Fibroblast of villous mesenchyme (primary cell): ENCODE measurements at places on chromosomes 16 and 17. TPM values are rescaled to one million over a fixed set of nuclear protein-coding genes. Genes with fewer than 3 reads are reported as not detected.

- DNase-seq = no peak
Measured at GRCh38 chr16:9331503-9331902, 240.1 kb downstream of the HAPSTR1 start.

GRCh38 chr16:2092256-2092620 lies 43.5 kb downstream of the PKD1 start:
- no peak for DNase-seq

DNA sequence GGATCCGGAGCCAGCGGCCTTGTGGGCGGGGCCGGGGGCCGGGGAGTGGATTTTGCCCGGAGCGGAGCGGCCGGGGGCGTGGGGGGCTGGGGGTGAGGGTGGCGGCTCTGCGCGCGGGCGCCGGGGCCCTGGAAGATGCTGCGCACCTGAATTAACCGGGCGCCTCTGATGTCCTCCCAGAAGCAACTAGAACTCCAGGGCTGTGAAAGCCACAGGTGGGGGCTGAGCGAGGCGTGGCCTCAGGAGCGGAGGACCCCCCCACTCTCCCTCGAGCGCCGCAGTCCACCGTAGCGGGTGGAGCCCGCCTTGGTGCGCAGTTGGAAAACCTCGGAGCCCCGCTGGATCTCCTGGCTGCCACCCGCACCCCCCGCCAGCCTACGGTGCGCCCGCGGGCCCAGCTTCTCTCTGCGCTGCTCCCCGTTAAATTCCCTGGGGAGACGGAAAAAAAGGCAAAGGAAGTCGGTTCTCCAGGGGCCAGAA lies 549 bp downstream of the SLC26A11 start:
- DNase-seq = peak; percentile 15

The CCDC78 gene
- total RNA-seq = 1.3 and 3.2 TPM in 2 replicates

- DNase-seq = no peak
Measured at GRCh38 chr17:68420065-68420464, 37.2 kb downstream of the WIPI1 start.

The HBA2 gene
- not detected in 2 replicates for total RNA-seq

DNA sequence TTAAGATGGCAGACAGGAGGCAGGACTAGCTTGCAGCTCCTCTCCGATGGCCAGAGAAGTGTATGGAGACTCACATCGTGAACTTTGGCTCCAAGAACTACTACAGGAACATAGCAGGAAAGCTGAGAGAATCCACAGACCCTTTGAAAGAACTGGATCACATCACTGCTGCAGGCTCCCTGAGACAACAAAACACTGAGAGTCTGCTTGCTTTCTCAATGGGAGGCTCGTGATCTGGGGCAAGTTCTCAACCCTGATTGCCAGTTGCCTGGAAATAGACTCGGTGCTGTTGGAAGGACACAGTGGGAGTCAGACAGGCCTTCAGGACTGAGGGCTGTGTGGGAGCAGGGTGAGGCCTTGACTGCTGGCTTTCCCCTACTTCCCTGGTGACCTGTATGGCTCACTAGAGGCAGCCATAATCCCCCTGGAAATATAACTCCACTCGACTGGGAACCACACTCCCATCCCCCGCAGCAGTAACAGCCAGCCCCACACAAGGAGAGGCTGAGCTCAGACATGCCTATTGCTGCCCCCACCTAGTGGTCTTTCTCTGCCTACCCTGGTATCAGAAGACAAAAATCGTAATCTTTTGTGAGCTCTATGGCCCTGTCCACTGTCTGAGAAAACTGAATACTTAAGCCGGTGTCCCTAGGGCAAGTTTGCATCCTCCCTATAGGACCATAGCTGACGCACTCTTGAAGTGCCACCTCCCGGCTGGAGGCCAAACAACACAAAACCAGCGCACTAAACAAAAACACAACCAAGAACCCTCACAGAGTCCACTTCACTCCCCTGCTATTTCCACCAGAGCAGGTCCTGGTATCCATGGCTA lies 238.4 kb downstream of the CEP112 start:
- no peak for DNase-seq

- DNase-seq = no peak
Measured at GRCh38 chr16:64702415-64702814, 419.4 kb downstream of the CDH11 start.

- DNase-seq = peak; percentile 47
Measured at GRCh38 chr16:30715750-30716445, 16.9 kb downstream of the SRCAP start.

DNA sequence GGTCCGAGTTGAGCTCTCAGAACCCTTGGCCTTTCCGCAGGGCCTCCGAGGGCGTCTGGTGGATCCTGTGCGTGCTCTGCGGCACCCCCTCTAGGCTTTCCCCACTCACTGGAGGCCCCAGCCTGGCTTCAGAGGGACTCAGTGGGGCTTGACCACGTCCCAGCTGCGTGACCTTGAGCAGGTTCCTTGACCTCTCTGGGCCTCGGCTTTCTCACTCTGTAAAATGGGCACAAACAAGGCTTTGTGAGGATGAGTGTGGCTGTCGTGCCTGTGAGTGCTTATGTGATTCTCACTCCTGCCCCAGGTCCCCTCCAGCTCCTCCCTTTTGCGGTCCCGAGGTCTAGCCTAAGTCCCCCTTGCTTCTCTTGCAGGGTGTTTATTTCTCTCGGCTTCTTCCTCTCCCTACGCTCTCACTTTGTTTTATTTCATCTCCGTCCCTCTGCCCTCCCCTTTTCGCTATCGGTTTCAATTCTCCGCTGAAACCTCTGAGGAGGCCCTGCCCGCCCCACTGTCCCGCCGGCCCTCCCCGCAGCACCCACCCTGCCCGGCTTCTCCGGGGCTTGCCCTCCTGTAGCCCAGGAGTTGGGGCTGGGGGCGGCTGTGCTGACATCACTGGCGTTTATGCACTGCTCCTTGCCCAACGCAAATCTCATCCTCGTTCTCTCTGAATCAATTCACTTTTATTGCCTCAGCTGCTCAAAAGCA lies 82.3 kb upstream of the CBX4 start:
- DNase-seq = no peak

- no peak for DNase-seq
Measured at GRCh38 chr16:79986352-79986751, 385.8 kb upstream of the MAF start.

GRCh38 chr17:58383892-58384462 lies 32.0 kb upstream of the SUPT4H1 start:
- DNase-seq = no peak

- DNase-seq = no peak
Measured at GRCh38 chr17:22266231-22266630, 573.9 kb downstream of the KCNJ18 start.

DNA sequence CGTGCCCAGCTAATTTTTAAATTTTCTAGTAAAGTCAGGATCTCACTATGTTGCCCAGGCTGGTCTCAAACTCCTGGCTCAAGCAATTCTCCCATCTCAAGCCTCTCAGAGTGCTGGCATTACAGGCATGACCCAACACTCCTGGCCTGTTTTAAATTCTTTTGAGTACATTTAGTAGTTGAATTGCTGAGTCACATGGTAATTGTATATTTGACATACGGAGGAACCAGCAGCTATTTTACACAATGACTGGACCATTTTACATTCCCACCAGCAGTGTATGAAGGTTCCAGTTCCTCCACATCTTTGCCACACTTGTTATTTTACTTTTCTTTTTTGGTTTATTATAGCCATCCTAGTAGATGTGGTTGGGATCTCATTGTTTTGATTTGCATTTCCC lies 43.6 kb downstream of the RHOT1 start:
- DNase-seq = no peak

DNA sequence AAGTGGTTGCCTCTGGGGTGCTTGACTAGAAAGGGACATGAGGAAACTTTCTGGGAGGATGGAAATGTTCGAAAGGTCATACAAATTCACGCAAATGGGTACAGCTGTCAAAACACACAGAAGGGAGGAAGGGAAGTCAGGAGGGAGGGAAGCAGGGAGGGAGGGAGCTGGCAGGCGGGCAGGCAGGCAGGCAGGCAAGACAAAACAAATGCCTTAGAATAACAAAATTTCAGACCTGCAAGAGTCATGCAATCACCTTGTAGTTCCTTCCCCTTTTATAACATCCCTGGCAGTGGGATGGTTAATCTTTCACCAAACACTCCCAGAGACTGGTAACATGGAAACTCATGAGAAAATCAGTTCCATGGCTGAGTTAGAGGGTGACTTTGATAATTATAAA lies 189.2 kb downstream of the STX8 start:
- DNase-seq = no peak

The CCR7 gene
- total RNA-seq = not detected in 2 replicates

DNA sequence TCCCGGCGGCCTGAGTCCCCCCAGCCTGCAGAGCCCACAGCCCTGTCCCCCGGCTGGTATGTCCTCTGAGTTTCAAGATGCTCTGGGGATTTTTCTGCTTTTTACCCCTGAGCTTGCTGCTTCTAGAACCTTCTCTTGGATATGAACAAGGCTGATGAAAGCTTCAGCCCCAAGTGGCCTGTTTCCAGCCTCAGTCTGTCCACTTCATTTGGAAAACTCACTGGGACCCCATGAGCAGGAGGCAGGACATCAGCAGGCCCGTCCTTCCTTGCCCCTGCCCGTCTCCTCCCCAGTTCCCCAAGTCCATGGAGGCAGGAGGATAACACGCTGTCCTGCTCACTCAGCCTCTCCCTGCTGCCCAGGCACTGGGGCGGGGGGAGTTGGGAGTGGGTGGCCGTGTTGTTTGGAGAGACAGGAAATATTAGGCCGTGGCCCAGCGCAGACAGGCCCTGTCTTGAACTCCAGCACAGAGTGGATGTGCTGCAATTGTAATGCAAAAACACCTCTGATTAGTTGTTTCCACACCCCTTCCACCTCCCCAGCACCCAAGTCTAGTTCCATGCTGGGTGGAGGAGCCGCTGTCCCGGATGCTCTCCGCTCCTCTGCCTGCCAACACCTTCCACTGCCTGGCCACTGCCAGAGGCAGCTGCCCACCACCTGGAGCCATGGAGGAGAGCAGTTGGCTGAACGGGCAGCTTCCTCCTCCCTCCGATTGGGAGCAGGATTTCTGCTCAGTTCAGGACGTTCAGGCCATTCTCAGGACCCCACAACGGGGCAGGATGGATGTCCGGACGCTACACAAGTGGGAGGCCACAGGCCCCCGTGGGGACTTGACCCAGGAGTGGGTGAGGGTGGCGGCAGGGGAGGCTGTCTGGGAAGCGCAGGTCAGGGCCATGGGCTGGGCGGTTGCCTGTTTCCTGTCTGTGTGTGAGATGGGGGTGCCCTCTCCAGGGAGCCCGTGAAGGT lies 216.9 kb upstream of the GSE1 start:
- peak; percentile 50 for DNase-seq

DNA sequence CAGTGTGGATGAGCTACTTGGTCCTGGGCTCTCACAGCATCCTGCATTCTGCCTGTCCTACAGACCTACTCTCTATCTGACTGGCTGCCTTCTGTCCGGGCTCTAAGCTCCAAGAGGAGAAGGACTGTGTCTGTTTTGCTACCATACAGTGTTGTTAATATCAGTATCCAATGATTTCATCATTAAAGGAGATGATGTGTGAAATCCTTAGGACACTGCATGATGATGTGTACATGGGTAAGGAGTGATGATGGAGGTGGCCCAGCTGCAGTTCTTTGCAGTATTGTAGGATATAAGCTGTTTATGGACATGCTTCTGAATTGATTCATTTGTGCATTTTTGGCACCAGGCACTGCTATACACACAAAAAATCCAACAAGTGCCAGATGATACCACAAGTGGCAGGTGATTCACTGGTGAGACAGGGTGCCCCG lies 536.9 kb upstream of the CDH11 start:
- DNase-seq = peak; percentile 11

GRCh38 chr16:12341966-12342365 lies 365.4 kb downstream of the SNX29 start:
- DNase-seq = peak; percentile 36

DNA sequence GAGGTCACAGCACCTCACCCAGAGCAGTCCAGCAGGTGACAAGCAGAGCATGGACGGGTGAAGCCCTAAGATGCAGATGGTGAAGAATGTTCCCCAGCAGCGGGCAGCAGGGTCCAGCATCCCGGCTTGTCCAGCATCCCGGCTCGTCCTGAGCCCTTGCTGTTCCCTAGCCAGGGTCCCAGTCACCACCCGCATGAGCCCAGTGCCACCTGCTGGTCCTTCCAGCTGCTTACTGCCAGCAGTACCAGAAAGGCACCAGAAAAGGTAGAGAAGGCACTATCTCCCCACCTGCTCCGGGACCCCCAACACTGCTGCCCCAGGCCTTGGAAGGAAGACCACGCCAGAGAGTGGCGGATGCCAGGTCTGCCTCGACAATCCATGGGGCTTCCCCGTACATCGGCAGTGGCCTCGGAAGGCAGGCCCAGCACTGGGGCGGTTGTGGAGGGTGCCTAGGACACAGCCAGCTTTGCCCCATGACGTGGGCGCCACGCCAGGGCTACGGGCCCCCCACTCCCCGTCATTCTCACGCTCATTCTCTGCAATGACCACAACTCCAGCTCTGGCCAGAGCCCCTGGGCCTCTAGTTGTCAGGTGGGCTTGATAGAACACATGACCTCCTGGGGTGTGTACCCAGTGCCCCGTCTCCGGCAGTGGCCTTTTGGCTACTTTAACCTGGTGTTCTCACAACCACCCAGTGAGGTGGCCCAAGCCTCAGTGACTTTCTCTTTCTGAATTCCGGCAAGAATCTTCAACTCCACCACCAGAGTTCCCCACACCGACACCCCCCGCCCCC lies 1.4 kb downstream of the CENPX start:
- DNase-seq = peak; percentile 78

The PYY gene
- total RNA-seq = not detected in 2 replicates

DNA sequence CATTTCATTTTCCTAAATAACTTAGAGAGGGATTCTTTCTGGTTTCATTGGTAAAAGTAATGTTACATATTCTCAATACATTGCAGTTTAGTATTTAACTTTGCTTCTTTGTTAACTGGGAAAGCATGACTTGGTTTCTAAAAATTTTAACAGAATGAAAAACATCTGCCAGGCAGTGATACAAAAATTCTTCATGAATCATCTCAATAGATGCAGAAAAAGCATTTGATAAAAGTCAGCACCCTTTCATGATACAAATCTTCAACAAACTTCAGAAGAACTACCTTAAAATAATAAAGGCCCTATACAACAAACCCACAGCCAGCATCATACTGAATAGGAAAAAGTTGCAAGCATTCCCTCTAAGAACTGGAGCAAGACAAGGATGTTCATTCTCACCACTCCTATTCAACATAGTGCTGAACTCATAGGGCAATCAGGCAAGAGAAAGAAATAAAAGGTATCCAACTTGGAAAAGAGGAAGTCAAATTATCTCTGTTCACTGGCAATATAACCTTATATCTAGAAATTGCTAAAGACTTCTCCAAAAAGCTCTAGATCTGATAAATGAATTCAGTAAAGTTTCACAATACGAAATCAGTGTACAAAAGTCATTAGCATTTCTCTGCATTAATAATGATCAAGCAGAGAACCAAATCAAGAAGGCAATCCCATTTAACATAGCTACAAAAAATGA lies 50.4 kb downstream of the SLFN5 start:
- no peak for DNase-seq

- no peak for DNase-seq
Measured at GRCh38 chr17:2798678-2799077, 2.4 kb downstream of the RAP1GAP2 start.

The TP53TG3F gene
- total RNA-seq = under 0.01 TPM in 1 of 2 replicates, not detected in the other

The TPSD1 gene
- total RNA-seq = not detected in 2 replicates

The COIL gene
- 10.6 and 17.7 TPM in 2 replicates for total RNA-seq

The OTOP3 gene
- not detected in 2 replicates for total RNA-seq

- peak; percentile 83 for DNase-seq
Measured at GRCh38 chr16:79770244-79771064, 169.9 kb upstream of the MAF start.
